Diencephalon (tissue), 1 donor: ENCODE measurements at places on chromosomes 11 and 22. TPM values are rescaled to one million over a fixed set of nuclear protein-coding genes. Genes with fewer than 3 reads are reported as not detected.

Gene VPS51
- total RNA-seq, result 125 TPM

Gene TP53AIP1
- 1.2 TPM for total RNA-seq

Gene PTPN5
- total RNA-seq, result 43.4 TPM

Gene RELT
- total RNA-seq, result 5.1 TPM

Gene PLEKHB1
- total RNA-seq, result 29.5 TPM

Gene PLAAT2
- not detected for total RNA-seq

Gene PRODH
- total RNA-seq, result 10.1 TPM

Gene TSPAN18
- 13.6 TPM for total RNA-seq
